ENCODE measurements at places on chromosomes 5 and 9.

DNA sequence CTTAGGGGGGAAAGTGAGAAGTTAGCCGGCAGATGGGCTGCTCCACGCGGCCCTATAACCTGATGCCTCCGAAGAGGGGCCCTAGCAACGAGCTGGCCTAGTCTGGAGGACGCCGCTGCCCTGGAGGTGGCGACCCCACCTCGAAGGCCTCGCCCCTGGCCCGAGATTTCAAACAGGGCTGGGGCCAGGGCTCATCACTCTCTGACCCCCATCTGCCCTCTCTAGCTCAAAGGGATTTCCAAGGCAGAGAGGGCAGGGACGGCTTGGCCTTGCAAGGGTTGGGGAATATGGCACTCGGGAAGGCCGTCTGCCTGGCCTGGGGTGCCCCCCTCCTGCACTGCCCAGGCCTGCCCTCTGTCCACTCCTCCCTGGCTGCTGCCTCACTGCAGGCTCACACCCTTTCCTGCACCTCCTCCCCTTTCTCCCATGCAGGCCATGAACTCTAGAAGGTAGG lies 25.5 kb upstream of the TIFAB start:
- DNase-seq, result no peak

- DNase-seq, result no peak
Observed at GRCh38 chr9:79210541-79211243, 361.1 kb upstream of the TLE4 start.

DNA sequence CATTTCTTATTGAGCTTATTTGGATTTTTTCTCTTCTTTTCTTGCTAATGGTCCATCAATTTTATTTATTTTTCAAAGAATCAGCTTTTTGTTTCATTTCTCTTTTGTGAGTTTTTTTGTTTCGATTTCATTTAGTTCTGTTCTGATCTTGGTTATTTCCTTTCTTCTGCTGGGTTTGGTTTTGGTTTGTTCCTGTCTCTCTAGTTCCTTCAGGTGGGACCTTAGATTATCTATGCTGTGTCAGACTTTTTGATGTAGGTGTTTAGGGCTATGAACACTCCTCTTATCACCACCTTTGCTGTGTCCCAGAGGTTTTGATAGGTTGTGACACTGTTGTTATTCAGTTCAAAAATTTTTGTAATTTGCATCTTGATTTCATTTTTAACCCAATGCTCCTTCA lies 119.8 kb downstream of the GABRG2 start:
- no peak for DNase-seq

- DNase-seq, result no peak
Observed at GRCh38 chr9:128505414-128505765, 871 bp downstream of the GLE1 start.

DNA sequence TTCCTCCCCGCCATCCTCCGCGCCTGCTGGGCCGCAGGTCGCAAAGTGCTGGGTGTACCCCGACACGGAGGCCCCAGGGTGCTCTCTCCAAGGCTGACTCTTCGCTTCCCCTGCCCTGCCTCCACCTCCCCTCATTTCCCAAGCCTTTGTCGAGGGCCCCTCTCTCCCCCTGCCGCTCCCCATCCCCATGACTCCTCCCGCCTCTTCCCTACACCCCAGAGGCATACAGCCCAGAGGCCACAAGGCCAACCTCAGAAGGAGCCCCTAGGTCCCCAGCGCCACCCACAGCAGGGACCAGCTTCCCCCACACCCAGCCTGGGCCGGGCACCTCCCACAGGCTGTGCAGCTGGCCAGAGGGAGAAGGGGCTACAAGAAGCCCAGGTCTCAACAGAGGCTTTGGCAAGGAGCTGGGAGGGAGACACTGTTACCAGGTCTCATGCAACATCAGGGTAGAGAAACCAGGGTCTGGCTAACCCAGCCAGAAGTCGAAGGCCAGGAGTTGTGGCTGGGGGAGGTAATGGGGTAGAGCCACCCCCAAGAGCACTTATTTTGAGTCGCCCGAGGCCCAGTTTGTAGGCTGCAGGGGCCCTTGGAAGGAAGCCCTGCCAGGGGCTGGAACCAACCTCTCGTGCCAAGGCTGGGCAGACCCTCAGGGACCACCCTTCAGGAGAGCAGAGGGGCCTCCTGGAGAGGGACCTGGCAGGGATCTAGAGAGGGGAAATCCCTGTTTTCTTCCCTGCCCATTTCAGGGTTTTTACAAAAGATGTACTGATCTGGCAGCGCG lies 24.5 kb upstream of the SARDH start:
- no peak for DNase-seq

DNA sequence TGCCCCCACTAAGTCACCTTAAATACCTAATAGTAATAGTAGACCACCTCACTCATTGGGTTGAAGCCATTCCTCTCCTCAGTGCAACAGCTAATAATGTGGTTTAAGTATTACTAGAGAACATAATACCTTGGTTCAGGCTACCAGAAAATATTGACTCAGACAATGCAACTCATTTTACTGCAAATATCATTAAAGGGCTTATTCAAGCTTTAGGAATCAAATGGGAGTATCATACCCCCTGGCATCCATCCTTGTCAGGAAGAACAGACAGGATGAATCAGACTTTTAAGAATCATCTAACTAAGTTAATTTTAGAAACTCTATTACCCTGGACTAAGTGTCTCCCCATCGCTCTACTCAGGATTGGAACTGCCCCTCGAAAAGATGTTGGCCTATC lies 6.8 kb upstream of the RNF180 start:
- DNase-seq, result no peak

GRCh38 chr9:113649054-113649453 lies 185.5 kb downstream of the RGS3 start:
- no peak for DNase-seq

DNA sequence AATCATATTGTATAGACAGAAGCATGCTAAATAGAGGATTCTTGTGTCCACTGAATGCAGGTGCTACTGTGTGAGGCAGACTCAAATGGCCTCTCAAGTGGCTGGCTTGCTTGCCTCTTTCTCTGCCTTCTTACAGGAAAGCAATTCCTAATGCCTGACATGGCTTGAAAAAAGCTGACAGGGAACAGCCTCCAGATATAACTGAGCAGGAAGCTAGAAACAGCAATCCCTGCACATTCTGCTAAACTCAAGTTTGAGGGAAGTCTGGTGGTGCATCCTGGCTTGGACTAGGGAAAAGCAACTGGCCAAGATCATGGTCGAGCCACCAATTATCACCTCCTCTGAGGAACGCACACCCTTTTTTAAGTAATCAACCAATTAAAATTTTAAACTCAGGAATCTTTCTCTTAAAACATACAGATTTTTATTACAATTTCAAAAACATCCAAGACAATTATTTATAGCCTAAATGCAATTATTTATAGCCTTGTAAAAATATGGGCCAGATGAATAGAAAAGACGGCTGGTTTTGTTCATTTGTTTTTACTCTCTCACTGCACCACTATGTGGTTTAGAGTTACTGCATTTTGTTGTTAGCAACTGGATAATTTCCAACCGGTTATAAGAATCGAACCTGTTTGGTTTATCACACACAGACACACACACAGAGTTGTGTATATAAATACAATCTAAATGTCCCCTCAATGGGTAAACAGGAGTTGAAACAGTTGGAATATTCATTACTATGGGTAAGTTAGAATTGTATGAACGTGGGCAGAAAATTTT lies 290.9 kb upstream of the ANKRD55 start:
- DNase-seq, result no peak

DNA sequence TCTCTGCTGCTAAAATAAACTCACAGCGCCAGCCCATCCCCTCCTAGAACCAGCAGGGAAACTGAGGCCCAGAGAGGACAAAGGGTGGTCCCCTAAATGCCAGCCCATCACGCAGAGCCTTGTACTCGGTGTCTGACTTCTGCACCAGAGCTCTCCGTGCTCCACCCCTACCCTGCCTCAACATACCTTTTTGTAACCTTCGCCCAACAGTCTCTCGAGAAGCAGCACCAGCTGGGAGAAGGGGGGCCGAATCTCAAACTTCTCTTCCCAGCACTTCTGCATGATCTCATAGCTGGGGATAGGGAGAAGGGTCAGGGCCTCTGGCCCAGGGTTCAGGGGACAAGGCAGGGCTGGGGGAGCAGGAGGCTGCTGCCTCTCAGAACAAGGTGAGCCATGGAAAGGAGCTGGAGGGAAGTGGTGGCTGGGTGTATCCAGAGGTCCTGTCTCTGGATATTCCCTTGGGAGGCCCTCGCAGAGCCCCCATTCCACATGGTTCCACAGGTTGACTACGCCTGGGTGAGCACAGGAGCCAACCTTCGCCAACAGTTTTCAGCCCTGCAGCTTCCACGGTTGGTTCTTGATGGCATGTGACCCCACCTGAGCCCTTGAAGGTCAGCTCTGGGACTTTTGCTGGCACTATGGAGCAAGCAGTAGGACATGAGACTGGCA lies 32.3 kb upstream of the CSF1R start:
- DNase-seq, result no peak

DNA sequence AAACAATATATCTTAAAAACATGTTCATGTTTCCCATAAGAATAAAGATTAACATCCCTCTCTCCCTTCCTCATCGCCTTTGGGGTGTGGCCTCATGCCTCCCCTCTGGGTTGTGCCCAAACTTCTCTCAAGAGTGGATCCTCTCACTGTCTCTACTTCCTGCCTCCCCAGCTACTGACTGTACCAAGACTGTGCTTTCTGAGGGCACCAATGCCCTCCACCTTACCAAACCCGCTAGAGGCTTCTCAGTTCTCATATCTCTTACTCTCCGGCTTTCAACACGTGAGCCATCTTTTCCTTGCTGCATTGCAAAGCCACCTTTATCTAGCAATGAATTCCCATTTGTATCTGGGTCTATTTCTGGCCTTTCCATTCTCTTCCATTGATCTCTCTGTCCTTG lies 34.4 kb upstream of the KCNIP1 start:
- no peak for DNase-seq

DNA sequence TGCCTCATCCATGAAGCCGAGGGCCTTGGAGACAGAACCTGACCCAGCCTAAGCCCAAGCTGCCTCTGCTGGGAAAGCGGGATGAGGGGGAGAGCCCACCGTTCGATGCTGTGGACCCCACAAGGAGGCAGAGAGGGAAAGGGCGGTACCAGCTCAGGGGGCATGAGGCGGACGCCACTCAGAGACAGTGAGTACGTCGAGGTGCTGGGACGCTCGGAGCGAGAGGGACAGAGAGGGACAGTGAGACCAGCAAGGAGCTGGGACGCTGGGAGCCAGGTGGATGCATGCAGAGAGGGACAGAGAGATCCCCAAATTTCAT lies 33.6 kb downstream of the EXD3 start:
- no peak for DNase-seq

DNA sequence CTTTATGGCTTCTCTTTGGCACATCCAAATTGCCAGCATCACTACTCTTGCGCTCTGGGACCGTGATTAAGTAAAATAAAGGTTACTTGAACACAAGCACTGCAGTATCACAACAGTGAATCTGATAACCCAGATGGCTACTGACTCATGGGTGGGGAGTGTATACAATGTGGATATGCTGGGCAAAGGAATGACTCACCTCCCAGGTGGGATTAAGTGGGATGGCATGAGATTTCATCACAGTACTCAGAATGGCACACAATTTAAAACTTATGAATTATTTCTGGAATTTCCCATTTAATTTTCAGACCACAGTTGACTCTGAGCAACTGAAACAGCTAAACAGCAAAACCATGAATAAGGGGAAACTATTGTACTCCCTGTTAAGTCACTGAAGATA lies 4.3 kb downstream of the GFM2 start:
- peak; percentile 55 for DNase-seq

DNA sequence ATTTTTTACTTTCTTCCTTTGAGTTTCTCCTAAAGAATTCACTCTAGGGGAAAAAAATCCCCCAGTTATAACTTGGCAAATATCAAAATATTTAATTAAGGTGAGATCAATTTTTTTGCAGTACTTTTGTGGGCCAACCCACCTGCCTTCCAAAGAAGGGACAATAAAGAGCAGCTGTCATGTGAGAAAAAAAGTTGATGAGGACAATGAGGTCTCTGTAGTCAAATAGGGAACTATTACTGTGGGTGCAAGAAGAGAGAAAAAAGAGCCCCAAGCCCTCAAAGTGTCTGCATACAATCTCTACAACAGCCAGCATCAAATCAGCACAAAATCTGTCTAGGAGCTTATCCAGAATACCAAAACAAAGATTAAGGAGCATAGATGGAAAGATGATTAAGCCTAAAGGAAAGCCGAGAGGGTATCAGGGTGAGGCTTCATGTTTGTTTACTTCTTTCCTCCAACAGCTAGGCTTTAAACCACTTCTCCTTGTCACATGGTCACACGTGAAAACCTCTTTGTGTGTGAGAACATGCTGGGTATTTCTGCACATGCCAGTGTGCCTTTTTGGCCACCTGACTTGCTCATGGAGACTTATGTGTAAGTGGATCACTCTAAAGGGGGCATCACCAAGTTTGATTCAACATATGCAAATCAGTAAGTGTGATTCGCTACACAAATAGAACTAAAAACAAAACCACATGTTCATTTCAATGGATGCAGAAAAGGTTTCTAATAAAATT lies 19.2 kb upstream of the FYB1 start:
- no peak for DNase-seq

Measured in AG04450 (cell line).